ENCODE measurements at places on chromosomes 5 and 9.

GRCh38 chr5:170039830-170040229 lies 59.5 kb upstream of the INSYN2B start:
- no peak for DNase-seq

DNA sequence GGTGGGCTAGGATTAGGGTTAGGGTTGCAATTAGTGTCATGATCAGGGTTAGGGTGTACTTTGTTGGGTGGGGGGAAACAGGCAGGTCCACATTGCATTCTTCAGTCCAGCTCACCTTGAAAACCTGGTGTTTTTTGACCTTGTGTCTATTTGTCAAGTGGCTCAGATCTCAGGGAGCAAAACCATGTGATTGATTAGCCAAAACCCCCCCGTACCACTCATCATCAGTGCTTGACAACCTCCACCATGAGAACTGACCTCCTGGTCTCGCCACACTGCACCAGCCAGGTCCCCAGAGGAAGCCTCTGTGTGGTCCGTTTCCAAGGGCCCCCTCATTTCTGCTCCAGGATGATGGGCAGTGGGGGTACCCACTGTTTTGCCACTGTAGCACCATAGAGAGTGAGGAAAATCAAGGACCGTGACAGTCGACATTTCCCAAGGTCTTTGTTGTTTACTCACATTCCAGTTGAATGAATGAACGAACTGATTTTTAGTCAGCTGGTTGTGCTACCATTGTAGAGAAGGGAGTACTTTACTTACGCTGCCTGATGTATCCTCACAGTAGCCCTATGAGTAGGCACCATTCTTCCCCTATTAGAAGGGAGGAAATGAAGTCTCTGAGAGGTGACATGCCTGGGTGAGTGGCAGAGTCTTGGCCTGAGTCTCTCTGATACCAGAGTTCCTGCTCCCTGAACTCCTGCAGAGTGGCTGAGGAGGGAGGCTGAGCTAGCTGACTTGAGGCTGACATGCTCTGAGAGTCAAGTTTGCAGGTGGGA lies 84.8 kb downstream of the RAD23B start:
- DNase-seq: no peak

GRCh38 chr9:34810187-34810524 lies 100.2 kb upstream of the CCL21 start:
- DNase-seq: no peak

- no peak for DNase-seq
Measured at GRCh38 chr5:172707285-172708182, 63.5 kb downstream of the DUSP1 start.

- no peak for DNase-seq
Measured at GRCh38 chr5:775961-776861, 8.3 kb downstream of the ZDHHC11B start.

- DNase-seq: no peak
Measured at GRCh38 chr9:14155237-14155636, 158.7 kb downstream of the NFIB start.

- DNase-seq: peak; percentile 36
Measured at GRCh38 chr9:121133104-121133816, 58.5 kb downstream of the CNTRL start.

DNA sequence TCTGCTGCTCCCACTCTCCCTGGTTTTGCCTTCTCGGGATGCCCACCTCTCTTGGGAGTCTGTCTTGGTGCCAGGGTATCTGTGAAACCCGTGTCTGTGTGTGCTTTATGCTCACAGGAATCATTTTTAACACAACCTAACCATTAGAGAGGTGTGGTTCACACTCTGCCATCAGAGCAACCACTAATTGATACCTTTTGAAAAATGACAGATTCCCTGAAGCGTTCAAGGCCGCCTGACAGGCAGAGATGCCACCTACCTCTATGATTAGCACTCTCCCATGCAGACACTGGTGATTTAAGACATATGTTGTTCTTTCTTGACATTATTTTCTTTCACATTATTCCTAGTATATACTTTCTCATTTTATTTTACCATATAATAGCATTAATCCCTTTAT lies 207.3 kb upstream of the SGCD start:
- DNase-seq: no peak

All from stimulated activated CD4-positive, alpha-beta T cell treated with anti-CD3 and anti-CD28 coated beads, Interleukin-12 subunit alpha, Interleukin-12 subunit beta, amount 100 ng/mL, for 4 hours (primary cell).